ENCODE measurements at places on chromosomes 2 and 18.

DNA sequence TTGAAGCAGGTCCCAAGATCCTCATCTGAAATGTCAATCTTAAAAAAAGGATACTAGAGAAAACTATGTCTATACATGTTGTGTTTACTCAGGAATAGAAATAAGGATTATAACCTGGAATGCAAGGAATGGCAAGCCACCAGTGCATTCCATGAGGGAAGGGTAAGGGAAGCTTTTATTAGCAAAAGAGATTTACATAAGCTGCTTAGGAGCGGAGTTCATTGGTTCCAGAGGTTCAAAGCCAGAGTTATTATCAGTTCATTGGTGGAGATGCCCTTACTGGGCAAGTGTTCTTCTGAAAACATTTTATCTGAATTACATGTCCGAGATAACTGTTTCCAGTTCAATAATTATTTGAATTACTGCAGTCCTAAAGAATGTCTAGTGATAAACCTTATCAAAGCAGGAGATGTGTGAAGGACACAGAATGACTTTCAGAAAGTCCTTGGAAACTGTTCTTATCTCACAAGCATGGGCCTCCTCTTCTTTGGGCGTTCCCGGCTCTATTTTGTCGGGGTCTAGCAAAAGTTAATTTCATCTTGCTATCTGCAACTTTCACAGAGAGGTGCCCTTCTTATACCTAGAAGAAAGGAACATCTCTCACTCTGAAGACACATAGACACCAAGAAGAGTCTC, 23.5 kb downstream of the COMMD1 start:
- no peak for DNase-seq

DNA sequence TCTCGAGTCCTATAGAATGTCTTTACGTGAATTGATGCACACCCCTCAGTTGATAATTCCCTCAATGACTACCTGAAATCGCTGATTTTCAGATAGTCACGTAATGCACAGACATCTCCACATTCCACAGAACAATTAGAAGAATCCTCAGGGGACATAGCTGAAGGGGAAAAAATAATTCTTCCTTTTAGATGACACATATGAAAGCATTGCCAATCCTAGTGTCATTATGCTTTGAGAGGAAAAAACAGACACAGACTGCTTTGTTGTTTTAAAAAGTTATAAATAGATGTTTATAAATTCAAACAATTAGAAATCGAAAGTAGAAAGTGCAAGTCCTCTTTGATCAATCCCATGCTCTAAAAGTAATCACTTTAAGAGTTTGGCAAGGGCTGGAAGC, 100.6 kb upstream of the FN1 start:
- no peak for DNase-seq

GRCh38 chr2:240627736-240628506, 2.6 kb downstream of the GPR35 start:
- DNase-seq: no peak

DNA sequence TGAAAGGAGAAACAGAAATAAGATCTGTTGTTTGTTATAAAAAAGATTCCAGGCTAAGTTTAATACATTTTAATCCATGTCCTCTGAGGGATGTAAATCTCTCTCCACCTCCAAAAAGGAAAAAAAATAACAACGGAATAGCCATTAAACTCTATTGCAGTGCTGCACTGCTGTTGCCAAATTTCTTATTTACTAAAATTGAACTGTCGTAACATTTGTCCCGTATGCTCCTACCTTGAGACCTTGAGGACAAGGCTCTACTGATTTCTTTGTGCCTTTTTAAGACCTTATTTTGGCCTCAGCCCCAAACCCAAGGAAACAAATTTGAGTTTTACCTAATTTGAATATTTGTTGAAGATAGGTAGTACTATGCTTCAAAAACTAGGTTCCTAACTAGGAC, 56.4 kb downstream of the FRZB start:
- DNase-seq: no peak

- DNase-seq: no peak
Measured at GRCh38 chr2:242020196-242021004, 150.9 kb downstream of the RTP5 start.

GRCh38 chr2:231000211-231000904, 4.4 kb downstream of the SPATA3 start:
- DNase-seq: no peak

- no peak for DNase-seq
Measured at GRCh38 chr18:33826151-33826550, 248.1 kb downstream of the ASXL3 start.

DNA sequence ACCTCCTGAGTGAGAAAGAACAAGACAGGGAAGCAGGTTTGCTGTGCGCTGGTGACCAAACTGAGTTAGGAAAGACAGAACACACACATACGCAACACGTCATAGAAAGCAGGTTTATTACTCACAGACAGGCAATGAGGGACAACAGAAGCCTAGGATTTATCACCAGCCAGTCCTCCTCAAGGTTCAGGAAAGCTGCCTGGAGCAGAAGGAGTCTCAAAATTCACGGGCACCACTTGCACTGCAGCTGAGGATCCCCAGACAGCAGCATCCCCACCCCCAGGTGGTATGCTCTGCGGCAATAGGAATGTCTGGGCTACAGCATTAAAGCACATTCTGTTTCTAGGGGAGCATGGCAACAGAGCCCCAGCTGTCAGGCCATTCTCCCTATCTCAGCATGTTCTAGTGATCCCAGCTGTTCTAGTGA, 284.4 kb upstream of the RGPD4 start:
- DNase-seq: no peak

DNA sequence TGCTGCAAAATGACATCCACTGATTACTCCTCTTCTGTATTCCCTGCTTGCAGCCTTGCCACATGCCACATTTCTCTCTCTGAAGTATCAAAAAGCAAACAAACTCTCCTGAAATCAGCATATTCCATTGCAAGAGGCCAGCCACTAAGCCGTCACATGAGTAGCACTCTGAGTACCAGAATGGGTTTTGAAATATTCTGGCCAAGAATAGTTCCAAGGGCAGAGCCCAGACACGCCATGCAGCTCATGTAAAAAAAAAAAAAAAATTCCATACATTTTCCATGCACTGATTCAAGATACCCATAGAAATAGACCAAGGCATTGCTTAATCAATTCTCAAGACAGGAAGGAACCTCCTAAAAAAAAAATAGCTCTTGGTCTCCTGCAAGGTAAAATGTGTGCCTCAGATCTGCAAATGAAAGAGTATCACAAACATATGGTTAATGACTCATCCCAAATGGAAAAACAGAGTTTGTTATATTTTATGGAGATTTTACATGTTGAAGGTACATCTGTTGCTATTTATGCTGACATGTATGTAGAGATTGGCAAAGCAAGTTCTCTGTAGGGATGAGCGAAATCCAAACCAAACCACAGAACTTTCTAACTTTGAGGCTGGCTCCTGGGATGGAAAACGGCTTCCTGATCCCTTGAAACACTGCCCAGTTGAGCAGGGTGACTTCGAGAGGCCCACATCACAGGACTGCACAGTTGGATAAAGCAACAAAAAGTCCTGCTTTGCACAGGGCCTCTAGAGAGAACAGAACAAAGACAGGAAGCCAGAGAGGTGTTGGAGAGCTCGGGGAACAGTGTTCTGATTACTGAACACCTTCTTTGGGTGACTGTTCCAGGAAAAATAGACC, 346.2 kb downstream of the ZNF521 start:
- DNase-seq: no peak

Data from PC-9 (cell line).